ENCODE measurements at places on chromosomes 2 and 18. TPM values are rescaled to one million over a fixed set of nuclear protein-coding genes. Genes with fewer than 3 reads are reported as not detected.

PUM2 gene
- total RNA-seq = 95.8 TPM

NOSTRIN gene
- 36.1 TPM for total RNA-seq

ACYP2 gene
- 28.7 TPM for total RNA-seq

SH3RF3 gene
- total RNA-seq = 11.5 TPM

MPHOSPH10 gene
- 31.4 TPM for total RNA-seq

REG1B gene
- 8.1 TPM for total RNA-seq

HOXD3 gene
- total RNA-seq = 3.2 TPM

RTTN gene
- total RNA-seq = 8.7 TPM

BMP10 gene
- total RNA-seq = not detected

FOXD4L1 gene
- total RNA-seq = 0.17 TPM

FAHD2A gene
- 47.4 TPM for total RNA-seq

PXDN gene
- 31.1 TPM for total RNA-seq

GLB1L gene
- 22.2 TPM for total RNA-seq

EFR3B gene
- 1.8 TPM for total RNA-seq

DLX2 gene
- total RNA-seq = 0.14 TPM

GPR39 gene
- 12.7 TPM for total RNA-seq

SERPINB11 gene
- not detected for total RNA-seq

EMILIN1 gene
- 210 TPM for total RNA-seq

ASTL gene
- total RNA-seq = not detected

DNAH7 gene
- 5.0 TPM for total RNA-seq

SMPD4 gene
- 42.1 TPM for total RNA-seq

DSG4 gene
- total RNA-seq = not detected

SERPINB3 gene
- not detected for total RNA-seq

MAL gene
- 2.9 TPM for total RNA-seq

TRABD2A gene
- 0.52 TPM for total RNA-seq

TTN gene
- total RNA-seq = 92.5 TPM

CHPF gene
- total RNA-seq = 103 TPM

IGFBP2 gene
- 27.7 TPM for total RNA-seq

PTGR3 gene
- total RNA-seq = 41.1 TPM

PLEK gene
- total RNA-seq = 9.4 TPM

CCDC74A gene
- 11.5 TPM for total RNA-seq

TTR gene
- total RNA-seq = 159 TPM

DCDC2C gene
- 0.14 TPM for total RNA-seq

ZBTB7C gene
- 24.1 TPM for total RNA-seq

MRPS5 gene
- total RNA-seq = 54.0 TPM

TUBA3E gene
- not detected for total RNA-seq

MEP1B gene
- total RNA-seq = 0.78 TPM

ADAM23 gene
- 2.4 TPM for total RNA-seq

GALNT5 gene
- total RNA-seq = 11.7 TPM
